ENCODE measurements at places on chromosomes 11 and 22. TPM values are rescaled to one million over a fixed set of nuclear protein-coding genes. Genes with fewer than 3 reads are reported as not detected.

MMP12 gene
- total RNA-seq, result not detected

TUB gene
- total RNA-seq, result 3.9 TPM

PDGFD gene
- total RNA-seq, result 13.1 TPM

OR56B1 gene
- not detected for total RNA-seq

ACCS gene
- 10.0 TPM for total RNA-seq

TRIM29 gene
- not detected for total RNA-seq

SHISA8 gene
- total RNA-seq, result not detected

SYT13 gene
- not detected for total RNA-seq

MS4A4A gene
- total RNA-seq, result not detected

RPS19BP1 gene
- 66.6 TPM for total RNA-seq

All from endothelial cell of umbilical vein (primary cell).